ENCODE measurements at places on chromosomes 7 and 10. TPM values are rescaled to one million over a fixed set of nuclear protein-coding genes. Genes with fewer than 3 reads are reported as not detected.
A peak's percentile ranks its signal among the peaks of the same experiment; 100 is the strongest.

SMKR1 gene
- 1.1 TPM for total RNA-seq

JAKMIP3 gene
- total RNA-seq = not detected

IDI2 gene
- not detected for total RNA-seq

GPR15LG gene
- total RNA-seq = not detected

DNA sequence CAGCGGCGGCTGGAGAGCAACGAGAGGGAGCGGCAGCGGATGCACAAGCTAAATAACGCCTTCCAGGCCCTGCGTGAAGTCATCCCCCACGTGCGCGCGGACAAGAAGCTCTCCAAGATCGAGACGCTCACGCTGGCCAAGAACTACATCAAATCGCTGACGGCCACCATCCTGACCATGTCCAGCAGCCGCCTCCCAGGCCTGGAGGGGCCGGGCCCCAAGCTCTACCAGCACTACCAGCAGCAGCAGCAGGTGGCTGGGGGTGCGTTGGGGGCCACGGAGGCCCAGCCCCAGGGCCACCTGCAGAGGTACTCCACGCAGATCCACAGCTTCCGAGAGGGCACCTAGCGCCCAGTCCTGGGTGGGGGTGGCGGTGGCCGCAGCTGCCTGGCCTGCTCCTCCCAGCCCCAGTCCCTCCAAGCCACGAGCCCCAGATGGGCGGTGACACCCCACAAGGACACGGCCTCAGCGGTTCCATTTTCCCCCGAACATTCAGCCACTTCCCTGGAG is 1.3 kb downstream of the BHLHA15 start:
- peaks cover 18% of the 10 kb centered on the region for H3K4me1 ChIP-seq
- peaks cover 22% of the 10 kb centered on the region for H3K36me3 ChIP-seq
- peak; percentile 82 for DNase-seq
- no peak overlapping the region for H3K4me3 ChIP-seq
- no peaks in the 10 kb centered on the region for H3K27me3 ChIP-seq

DNA sequence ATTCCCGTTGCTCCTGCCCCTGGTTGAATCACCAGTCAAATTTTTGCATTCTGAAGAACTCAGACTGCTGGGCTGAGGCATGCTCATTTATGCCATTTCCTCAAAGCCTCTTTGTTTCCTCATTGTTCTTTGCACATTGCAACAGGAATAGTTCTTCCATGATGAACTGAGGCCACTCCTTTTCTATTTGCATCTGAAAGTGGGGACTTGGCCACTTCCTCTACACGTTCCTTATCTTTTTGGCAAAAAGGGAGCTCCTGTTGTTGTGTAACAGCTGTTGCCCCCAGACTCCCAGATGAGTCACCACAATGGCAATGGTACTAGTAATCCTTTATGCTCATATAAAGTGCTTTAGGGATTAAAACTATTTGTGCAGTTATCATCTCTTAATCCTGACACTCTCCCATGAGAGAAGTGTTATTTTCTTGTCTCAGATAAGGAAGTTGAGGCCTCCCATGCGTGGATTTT is 20.1 kb upstream of the ITPRID1 start:
- H3K27me3 ChIP-seq = no peaks in the 10 kb centered on the region
- H3K4me3 ChIP-seq = no peak overlapping the region
- peaks cover 3% of the 10 kb centered on the region for H3K4me1 ChIP-seq
- no peak overlapping the region for H3K27ac ChIP-seq
- H3K36me3 ChIP-seq = no peaks in the 10 kb centered on the region
- DNase-seq = no peak

DNA sequence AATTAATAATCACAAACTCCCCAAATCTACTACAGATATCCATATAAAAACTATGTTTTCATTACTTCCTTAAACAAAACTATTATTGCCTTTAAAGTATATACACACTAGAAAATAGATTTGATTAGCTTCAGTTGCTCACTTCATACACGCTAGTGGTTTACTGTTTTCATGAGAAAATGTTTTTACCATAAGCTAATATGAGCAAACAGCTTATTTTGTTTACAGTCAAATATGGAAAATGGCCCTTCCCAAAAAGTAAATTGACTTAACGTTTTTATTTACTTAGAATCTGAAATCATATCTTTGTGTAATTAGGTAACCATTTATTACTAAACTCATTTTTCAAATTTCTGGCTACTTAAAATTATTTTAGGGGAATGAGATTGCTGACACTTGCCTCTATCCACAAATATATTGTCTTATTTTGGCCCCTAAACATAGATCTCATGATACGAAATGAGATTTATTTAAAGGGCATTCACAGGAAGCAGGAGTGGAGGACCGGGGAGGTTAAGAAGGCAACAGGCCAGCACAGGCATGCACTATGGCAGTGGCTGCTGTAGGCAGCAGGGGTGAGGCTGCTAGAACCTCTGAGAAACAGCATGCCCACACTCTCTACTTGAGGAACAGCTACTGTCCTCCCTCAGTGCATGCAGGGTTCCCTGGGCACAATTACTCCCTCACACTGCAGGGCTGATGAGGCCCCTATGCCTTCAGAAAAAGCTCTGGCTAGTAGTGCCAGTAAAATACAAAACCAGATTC is 29.6 kb upstream of the SOSTDC1 start:
- DNase-seq = no peak
- no peaks in the 10 kb centered on the region for H3K27me3 ChIP-seq
- H3K27ac ChIP-seq = no peak overlapping the region
- no peaks in the 10 kb centered on the region for H3K36me3 ChIP-seq

GRCh38 chr10:58347967-58348366 is 13.2 kb downstream of the UBE2D1 start:
- H3K27ac ChIP-seq = no peak overlapping the region
- DNase-seq = no peak
- no peaks in the 10 kb centered on the region for H3K27me3 ChIP-seq
- H3K36me3 ChIP-seq = no peaks in the 10 kb centered on the region

DNA sequence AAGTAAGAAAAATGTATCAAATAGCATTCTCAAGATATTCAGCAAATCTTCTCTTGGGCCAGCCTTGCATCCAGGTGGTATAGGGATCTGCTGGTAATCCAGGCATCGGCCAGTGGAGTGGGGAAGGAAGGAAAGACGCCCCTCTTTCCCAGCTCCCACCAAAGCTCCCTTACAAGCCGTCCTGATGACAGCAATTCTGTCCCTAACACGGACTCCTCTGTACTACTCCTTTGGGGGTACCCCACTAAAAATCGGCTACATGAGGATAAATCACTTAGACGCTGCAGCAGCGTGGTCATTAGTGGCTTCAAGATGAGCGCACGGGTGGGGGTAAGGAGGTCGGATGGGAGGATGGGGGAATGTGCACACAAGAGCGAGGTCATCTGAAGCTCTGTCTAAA is 24.7 kb upstream of the NUB1 start:
- no peak overlapping the region for H3K4me3 ChIP-seq
- no peak overlapping the region for H3K27ac ChIP-seq

DNA sequence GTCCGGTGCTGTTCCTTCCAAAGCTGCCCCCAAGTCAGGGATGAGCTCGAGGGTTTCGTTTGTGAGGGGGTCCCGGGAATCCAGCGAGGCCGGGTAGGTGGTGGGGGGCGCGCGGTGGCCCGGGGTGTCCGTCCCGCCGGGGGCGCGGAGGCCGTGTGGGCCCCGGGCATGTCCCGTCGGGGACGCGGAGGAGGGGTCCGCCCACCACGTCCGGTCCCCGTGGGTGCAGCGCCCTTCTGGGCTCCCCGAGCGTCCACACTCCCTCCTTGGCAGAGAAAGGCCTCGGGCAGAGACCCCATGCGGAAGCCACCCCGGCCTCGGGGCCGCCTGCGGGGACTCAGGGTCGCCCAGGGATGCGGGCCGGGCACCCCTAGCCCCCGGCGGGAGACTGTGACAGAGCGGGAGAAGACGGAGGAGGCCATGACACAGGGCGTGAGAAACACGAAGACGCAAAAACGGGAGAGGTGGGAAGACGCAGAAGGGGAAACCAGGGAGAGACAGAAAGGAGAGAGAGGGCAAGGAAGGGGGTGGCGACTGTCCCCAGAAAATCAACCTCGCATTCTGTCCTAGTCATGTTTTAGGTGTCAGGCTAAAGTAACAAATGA is 640 bp upstream of the ZNF425 start:
- peak; percentile 94 for DNase-seq
- H3K4me3 ChIP-seq = peak overlapping the region; percentile 94
- peaks cover 14% of the 10 kb centered on the region for H3K4me1 ChIP-seq
- peaks cover 19% of the 10 kb centered on the region for H3K36me3 ChIP-seq
- H3K27ac ChIP-seq = peak overlapping the region; percentile 97

DNA sequence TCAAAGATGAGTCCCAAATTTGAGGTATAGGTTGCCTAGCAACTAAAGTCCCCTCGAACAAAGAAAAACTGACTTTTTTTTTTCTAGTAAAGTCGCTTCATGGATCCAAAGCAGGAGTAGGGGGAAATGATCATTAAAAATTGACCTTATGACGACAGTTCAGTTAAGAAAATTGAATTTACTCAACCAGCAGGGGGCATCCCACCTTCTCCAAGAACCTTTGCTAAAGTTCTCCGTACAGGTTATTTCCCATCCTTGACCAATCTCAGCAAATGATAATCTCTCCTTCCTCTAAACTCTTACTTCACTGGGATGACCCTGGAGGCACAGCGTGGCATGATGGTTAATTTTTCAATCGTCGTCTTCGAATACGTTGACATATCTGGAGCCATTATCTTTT is 228.3 kb downstream of the CALN1 start:
- H3K4me3 ChIP-seq = no peak overlapping the region
- H3K27ac ChIP-seq = no peak overlapping the region
- DNase-seq = no peak
- no peaks in the 10 kb centered on the region for H3K27me3 ChIP-seq
- H3K4me1 ChIP-seq = no peaks in the 10 kb centered on the region

DNA sequence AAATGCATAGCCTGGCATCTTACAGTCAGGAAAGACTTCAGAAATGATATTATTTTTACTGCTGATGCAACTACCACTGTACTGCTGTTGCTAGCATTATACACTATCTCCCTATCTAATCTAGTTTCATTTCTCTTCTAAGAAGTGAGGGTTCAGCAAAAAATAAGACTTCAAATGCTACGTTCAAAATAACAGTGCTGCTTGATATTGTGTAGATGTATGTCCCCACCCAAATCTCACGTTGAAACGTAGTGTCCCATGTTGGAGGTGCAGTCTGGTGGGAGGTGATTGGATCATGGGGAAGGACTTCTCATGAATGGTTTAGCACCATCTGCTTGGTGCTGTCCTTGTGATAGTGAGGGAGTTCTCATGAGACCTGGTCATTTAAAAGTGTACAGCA is 129.4 kb downstream of the ANK3 start:
- no peak for DNase-seq
- no peaks in the 10 kb centered on the region for H3K4me1 ChIP-seq
- no peak overlapping the region for H3K4me3 ChIP-seq
- H3K27ac ChIP-seq = no peak overlapping the region
- no peaks in the 10 kb centered on the region for H3K27me3 ChIP-seq

GRCh38 chr10:119309423-119309770 is 102.0 kb downstream of the GRK5 start:
- H3K4me1 ChIP-seq = peaks cover 49% of the 10 kb centered on the region
- H3K27me3 ChIP-seq = no peaks in the 10 kb centered on the region
- no peak for DNase-seq
- no peaks in the 10 kb centered on the region for H3K36me3 ChIP-seq
- peak overlapping the region; percentile 7 for H3K27ac ChIP-seq

DNA sequence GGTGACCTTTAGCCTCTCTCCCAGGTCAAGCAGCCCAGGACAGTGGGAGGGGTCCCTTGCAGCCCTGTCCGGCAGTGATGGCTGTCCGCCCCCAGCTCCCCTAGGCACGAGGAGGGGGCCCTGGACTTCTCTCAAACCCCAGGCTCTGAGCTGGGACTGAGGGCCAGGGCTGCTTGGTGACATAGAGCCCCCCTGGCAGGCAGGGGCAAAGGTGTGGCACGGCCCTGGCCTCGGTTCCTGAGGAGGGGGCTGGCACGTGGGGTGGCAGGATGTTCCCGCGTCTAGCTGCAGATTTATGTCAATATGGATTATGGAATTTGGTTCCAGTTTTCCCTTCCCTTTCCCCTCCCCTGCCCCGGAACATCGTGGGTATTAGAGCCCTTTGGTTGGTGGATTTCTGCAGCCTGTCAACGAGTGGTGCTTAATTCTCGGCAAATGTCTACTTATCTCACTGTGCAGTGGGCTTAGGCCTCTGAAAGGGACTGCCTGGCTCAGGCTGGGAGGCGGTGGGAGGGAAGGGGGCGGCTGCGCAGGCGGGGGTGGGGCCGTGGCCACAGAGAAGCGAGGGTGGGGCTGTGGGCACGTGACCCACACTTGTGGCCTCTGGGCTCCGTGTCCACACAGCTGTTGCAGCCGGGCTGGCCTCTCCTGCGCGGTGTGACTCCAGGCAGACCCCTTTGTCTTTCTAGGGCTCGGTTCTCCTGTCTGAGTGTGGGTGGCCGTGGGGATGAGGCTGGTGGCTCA is 19.3 kb downstream of the UNCX start:
- DNase-seq = no peak
- no peak overlapping the region for H3K27ac ChIP-seq
- H3K4me1 ChIP-seq = peaks cover 13% of the 10 kb centered on the region
- peaks cover 50% of the 10 kb centered on the region for H3K27me3 ChIP-seq

DNA sequence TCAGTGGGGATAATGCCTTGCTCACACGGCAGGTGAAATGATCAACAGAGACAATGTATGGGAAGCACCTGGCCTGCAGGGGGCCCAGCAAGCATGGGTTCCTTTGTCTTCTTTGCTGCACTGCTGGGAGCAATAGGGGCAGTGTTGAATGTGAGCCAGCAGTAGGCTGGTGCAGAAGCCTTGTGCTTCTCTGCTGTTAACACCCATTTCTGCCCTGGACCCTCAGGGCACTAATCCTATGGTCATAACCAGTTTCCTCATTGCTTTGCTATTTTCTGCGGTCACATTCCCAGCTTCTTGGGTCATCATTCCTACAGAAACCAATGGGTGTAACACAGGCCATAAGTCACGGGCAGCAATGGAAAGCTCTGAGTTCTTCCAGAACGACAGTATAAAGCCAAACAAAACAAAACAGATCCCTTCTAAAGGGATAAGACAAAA is 10.9 kb upstream of the LGI1 start:
- H3K4me3 ChIP-seq = no peak overlapping the region
- no peaks in the 10 kb centered on the region for H3K36me3 ChIP-seq
- H3K27me3 ChIP-seq = no peaks in the 10 kb centered on the region
- no peak overlapping the region for H3K27ac ChIP-seq

DNA sequence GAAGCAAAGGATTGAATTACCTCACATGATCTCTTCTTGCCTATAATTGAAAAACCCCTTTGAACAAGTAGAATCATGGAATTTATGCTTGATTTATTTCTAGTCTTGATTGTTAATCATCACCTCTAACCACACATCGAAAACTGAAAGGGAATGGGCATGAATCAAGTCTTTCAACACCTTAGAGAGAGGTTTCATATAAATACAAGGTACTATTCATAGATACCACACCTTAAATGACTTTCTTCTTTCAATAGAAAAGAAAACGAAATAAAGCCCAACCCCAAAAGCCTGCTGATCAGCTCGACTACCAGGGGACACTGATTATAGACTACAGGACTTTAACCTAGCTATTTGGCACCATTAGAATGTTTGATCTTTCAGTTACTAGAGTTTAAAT is 128.6 kb upstream of the PTPRZ1 start:
- H3K36me3 ChIP-seq = no peaks in the 10 kb centered on the region
- no peaks in the 10 kb centered on the region for H3K4me1 ChIP-seq
- no peak overlapping the region for H3K27ac ChIP-seq
